Activated CD8-positive, alpha-beta memory T cell treated with anti-CD3 and anti-CD28 coated beads for 1 hour (primary cell): ENCODE measurements at places on chromosomes 12 and 14.

DNA sequence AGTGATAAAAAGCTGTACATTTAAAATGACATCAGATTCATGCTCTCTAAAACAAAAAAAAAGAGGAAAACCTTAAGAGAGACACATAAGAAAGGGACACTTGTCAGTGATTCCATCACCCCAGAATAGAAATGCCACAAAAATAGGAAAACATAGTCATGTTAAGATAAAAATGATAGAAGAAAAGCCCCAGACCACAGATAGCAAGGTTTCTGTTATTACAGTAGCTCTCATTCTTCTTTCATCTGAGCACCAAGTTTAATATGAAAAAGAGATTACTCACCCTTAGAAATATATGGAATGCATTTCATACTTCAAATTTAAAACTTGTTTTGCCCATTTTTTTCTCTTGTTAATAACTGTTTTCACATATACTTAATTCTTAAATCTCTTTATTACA, 217.2 kb downstream of the EGLN3 start:
- no peak for DNase-seq

GRCh38 chr14:95500201-95500681, 16.2 kb downstream of the SYNE3 start:
- no peak for DNase-seq

GRCh38 chr14:45095143-45095542, 11.2 kb downstream of the PRPF39 start:
- no peak for DNase-seq

GRCh38 chr12:75650595-75651341, 139.4 kb upstream of the KRR1 start:
- DNase-seq = no peak

DNA sequence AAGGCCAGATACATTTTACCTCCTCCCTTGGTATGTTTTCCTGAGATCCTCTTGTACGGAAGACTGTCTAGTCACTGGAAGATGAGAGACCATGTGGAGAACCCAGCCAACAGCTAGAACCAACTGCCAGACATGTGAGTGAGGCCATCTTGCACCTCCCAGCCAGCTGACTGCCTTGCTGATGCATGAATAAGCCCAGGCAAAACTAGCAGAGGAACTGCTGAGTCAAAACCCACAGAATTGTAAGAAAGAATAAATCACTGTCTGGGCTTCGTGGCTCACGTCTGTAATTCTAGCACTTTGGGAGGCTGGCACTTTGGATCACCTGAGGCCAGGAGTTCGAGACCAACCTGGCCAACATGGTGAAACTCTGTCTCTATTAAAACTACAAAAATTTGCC, 160.0 kb downstream of the TPH2 start:
- DNase-seq = no peak

DNA sequence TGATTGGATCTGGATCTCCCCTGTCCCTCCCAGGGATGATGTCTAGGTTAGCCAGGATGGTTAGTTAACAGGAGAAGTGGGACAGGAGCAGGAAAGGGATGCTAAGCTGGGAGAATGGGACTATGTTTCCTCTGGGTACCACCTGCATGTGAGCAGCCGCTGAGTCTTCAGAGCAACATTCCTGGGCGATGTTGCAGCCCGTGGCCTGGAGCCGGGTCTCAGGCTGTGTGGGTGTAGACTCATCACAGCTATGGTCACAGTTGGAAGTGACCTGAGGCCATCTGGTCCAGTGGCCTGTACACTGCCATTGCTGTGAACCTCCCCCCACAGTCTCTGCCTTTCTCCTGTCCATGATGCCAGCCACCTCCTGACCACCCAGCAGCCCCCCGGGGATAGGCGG, 422.6 kb downstream of the DPF3 start:
- no peak for DNase-seq

DNA sequence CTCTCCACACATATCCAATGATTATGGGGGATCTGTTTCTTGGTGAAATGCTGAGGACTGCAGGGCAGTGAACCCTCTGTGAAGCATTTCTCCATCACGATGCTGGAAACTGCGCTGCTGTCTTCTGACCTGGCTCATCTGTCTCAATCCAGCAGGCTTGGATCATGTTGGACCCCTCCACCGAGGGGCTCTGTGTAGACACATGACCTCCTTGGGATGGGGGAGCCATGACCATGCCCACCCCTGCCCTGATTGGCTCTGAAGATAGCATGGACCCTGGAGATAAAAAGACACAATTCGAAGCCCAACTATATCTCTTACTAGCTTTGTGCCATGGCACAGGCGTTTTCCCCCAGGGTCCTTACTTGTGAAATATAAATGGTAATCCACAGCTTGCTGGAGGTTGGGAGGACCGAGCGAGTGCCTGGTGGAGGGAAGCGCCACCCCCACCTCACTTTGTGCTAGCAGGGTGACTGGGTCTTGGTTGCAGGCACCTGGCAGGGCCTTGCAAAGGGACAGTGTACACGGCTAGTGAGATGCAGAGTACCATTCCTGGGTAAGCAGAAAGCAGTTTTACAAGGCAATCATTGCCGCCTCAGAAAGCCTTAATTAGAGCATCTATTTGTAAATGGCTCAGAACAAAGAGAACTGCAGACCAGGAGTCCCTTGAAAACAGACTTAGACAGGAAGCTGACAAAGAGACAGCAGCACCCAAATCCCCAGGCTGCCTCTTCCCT, 2.4 kb upstream of the KRT83 start:
- no peak for DNase-seq

DNA sequence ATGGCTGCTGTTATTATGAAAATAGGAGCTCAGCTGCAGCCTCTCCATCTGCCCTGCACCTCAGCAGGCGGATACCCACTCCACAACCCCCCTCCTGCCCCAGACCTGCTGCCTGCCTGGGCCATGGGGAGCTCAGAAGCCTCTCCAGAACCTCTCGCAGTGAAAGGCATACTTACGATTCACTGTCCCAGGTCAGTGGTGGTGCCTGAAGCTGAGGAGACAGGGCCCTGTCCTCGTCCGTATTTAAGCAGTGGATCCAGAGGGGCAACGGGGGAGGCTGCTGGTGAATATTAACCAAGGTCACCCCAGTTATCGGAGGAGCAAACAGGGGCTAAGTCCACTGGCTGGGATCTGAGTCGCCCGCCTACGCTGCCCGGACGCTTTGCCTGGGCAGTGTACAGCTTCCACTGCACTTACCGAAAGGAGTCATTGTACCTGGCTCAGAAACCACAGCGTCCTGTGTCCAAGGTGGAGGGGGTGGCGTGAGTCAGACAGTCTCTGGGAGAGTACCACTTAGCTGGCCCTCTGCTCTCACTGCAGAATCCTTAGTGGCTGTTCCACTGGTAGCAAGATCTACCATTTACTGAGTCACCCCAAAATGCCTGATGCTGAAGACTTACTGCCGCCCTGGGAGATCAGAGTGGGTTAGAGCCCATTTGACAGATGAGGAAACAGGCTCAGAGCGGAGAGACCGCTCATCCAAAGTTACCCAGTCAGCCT, at the start of gene SERPINA1:
SERPINA1 (minus strand) TSS at position 219 of the 720 bp plus-strand sequence. CDS start 5,365 bp downstream, outside the sequence.
- DNase-seq = no peak

GRCh38 chr12:70042675-70043074, 200.6 kb upstream of the CNOT2 start:
- DNase-seq = no peak
